ENCODE measurements at places on chromosomes 5 and 9.

- no peak for DNase-seq
These were observed 123.1 kb downstream of the LIFR start for GRCh38 chr5:38433160-38433861.

- DNase-seq = no peak
These were observed 81.9 kb upstream of the DHFR start for GRCh38 chr5:80736730-80737129.

- DNase-seq = no peak
These were observed 465.4 kb downstream of the ICE1 start for GRCh38 chr5:5887833-5888232.

GRCh38 chr9:95993337-95993736, 117.8 kb downstream of the ERCC6L2 start:
- no peak for DNase-seq

DNA sequence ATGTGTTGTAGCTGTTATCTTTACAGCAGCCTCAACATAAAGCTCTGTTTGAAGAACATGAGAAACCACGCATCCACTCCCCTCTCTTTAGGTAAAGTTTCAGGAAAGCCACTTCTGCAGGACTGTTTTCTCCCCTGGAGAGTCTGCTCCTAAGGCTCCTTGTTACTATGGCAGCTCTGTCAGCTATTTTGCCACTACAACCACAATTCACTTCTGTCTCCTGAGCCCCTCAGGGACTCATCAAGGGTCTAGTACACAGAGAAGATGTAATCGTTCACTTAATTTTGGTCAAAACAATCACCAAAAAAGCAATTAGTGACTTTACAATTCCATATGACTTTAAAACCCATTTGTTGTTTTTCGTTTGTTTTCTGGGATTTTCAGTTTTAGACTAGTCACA, 157.7 kb downstream of the FBN2 start:
- no peak for DNase-seq

DNA sequence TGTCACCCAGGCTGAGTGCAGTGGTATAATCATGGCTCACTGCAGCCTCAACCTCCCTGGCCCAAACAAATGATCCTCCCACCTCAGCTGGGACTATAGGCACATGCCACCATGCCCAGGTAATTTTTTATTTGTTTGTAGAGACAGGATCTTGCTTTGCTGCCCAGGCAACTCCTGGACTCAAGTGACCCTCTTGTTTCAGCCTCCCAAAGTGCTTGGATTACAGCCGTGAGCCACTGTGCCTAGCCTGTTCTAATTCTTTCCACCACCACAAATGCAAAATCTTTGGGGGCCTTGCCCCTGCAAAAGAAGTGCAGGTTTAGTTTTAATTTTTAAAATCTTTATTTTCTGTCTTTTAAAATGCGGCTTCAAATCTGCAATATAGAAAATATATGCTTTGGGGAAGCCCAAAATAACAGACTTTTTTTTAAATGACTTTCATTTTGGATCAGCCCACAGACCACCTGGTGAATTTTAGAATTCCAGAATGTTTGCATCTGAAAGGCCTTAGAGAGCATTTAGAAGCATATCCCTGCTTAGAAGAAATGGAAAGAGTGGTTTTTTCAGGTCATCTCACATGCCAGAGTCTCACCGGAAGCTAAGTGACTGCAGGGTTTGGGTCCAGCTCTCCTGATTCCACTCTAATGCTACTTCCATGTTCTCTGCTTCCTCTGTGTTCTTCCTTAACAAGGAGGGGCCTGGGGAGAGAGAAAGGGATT, 111.4 kb upstream of the FER start:
- DNase-seq = no peak

- no peak for DNase-seq
These were observed 67.5 kb downstream of the SEMA6A start for GRCh38 chr5:116507051-116507537.

DNA sequence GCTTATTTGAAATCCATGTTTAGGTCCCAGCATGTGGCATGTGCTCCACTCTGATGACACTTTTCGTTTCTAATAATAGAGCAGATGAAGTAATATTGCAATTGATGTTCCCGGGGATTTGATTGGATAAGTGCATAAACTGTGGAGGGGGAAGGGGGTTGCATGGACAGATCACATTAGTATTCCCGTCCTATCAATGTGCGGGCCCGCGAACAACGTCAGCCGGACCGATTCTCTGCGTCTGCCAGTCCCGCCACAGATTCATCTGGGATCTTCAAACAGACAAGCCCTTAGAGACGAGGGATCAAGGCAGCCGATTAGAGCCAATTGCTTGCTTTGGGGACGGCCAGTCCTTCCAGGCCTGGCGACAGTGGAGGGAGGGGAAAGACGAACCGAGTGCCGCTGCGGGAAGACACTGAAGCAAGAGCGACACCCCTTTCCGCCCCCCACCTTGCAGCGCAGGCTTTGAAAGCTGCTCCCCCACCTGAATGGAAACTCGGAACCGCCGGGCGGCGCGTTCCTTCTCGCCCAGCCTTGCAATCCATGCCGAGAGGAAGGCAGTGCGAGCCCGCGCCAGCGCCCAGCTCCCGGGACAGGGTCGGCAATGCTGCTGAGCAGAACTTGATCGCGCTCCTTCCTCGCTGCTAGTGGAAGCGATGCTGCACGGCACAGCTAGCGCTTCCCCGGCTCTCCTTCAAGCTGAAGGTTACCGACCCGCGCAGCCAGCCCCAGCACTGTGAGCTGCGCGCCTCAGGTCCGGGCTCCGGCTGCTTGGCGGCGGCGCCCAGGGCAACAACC, at the start of gene RGS7BP:
RGS7BP (plus strand) TSS at position 247 of the 798 bp plus-strand sequence. CDS start 610 bp downstream, outside the sequence.
- DNase-seq = no peak

DNA sequence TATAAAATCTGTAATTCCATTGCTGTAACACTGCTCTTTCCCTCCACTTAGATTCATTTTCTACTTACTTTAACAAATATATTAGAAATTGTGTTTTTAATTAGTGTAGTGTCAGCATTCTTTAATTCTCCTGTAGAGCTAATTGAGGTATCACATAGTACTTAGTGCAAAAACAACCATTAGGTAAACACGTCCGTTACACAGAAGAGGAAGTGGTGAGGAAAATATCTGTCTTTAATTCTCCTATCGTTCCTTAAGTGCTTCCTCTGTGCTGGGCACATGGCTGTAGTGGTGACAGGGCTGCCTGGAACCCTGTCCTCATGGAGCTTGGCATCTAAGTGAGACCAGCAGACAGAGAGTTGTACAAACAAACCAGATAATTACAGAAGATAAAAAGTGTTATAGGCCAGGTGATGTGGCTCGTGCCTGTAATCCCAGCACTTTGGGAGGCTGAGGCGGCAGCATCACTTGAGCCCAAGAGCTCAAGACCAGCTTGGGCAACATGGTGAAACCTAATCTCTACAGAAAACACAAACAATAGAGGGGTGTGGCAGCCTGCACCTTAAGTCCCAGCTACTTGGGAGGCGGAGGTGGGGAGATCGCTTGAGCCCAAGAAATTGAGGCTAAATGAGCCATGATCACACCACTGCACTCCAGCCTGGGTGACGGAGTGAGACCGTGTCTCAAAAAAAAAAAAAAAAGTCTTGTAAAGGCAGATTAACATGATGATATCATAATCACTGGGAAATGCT, 36.4 kb downstream of the PARP8 start:
- no peak for DNase-seq
